ENCODE measurements at places on chromosomes 5 and 9. TPM values are rescaled to one million over a fixed set of nuclear protein-coding genes. Genes with fewer than 3 reads are reported as not detected.

- no peak for DNase-seq
Measured at GRCh38 chr5:61052882-61053281, 107.9 kb downstream of the NDUFAF2 start.

DNA sequence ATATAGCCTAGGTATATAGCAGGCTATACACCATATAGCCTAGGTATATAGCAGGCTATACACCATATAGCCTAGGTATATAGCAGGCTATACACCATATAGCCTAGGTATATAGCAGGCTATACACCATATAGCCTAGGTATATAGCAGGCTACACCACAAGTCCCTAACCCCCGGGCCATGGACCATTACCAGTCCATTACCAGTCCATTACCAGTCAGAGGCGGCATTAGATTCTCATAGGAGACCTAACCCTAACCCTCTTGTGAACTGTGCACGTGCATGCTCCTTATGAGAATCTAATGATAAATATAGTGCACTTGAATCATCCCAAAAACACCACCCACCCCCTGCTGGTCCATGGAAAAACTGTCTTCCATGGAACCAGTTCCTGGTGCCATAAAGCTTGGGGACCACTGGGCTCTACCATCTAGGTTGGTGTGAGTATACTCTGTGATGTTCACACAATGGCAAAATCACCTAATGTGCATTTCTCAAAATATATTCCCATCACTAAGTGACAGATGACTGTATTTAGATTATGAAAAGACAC lies 4.7 kb downstream of the PLIN2 start:
- DNase-seq = no peak

DNA sequence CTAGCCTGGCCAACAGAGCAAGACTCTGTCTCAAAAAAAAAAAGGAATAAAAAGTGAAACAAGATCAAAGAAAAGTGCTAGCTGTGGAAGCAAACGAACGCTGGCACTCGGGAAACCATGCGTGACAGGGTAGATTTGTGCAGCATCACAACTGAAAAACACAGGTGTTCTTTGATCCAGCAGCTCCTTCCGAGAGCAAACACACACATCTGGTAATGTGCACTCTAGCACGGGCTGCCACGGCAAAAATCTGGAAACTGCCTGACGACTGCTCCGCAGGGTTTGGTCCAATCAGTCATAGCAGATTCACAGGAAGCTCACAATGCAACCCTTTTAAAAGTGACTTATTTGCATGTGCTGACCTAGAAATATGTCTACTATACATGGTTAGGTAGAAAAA lies 80.0 kb downstream of the SYK start:
- DNase-seq = no peak

GRCh38 chr9:126860077-126860756 lies at the start of gene ZBTB34:
Gene ZBTB34, plus strand, starts transcription at chr9:126860639. Its CDS starts 18,761 bp downstream, at chr9:126879400.
- DNase-seq = peak; percentile 84

GRCh38 chr9:38362852-38363588 lies 29.5 kb upstream of the ALDH1B1 start:
- DNase-seq = no peak

DNA sequence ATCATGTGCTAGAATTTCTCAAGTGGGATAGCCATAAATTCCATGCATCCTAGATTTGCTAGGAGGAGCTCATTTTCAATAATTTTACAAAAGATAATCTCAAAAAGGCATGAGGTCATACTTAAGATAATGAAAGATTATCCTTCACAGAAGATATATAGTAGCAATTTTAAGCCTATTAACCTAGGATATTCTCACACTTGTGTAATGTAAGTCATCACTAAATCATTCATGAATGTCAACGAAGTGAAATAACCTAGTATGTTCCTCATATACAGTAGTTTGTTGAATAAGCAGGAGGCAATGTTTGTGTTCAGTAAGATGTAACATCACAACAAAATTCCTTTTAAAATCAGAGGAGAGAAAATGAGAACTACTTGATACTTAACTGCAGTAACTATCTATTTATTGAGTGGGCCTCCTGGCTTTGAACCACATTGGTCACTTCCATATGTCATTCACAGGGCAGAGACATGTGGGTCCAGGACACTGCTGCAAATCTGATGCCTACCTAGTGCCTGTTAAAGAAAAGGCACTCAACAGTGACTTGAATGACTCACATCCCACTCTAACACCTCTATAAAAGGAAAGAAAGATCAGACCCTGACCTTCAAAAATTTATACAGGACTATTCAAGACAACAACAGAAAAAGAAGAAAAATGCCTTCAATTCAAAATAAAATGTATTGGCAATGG lies 8.2 kb downstream of the LIFR start:
- no peak for DNase-seq

GRCh38 chr9:18555105-18555883 lies 81.3 kb downstream of the ADAMTSL1 start:
- DNase-seq = no peak

DNA sequence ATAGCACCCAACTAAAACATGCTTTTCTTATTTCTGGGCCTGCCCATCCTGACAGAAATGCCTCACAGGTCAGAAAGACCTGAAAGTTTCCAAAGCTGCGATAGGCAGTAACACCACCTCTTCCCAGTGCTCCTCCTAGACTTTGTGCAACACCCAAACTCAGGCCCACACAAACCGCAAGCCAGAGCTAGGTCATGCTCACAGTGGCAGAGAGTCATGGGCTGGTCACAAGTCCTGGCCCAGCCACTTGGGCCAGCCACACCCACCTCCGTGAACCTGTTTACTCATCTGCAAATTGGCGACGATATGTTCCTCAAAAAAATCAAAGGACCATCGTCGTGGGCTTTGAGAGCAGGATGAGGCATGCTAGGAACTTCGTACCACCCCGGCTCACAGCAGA lies 44.0 kb upstream of the SLC25A51 start:
- DNase-seq = no peak

- DNase-seq = no peak
Measured at GRCh38 chr9:116223926-116224325, 70.3 kb downstream of the PAPPA start.

DNA sequence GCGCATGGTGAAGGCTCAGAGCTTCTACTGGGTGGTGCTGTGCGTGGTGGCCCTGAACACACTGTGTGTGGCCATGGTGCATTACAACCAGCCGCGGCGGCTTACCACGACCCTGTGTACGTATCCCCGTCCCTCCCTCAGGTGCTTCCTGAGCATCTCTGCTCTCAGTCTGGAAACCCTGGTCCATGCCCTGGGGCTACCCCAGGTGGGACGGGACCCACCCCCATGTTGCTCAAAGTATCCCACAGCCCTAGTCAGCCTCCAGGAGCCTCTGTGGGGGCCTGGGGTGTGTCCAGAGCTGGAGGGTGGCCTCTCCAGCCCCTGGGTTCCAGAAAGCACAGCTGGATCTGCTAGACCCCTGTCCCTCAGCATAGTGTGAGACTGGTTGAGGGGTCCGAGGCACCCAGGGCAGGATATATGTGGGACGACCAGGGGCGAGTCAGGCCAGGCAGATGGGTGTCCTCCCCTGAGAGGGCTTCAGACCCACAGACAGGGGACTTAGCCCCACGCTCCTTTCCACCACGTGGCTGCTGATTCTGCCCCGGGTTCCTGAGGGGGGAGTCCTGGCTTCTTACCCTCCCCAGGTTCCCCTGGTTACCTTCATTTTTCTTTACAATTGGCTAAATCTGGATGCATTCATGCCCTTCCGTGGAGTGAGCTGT lies 94.0 kb downstream of the CACNA1B start:
- no peak for DNase-seq

DNA sequence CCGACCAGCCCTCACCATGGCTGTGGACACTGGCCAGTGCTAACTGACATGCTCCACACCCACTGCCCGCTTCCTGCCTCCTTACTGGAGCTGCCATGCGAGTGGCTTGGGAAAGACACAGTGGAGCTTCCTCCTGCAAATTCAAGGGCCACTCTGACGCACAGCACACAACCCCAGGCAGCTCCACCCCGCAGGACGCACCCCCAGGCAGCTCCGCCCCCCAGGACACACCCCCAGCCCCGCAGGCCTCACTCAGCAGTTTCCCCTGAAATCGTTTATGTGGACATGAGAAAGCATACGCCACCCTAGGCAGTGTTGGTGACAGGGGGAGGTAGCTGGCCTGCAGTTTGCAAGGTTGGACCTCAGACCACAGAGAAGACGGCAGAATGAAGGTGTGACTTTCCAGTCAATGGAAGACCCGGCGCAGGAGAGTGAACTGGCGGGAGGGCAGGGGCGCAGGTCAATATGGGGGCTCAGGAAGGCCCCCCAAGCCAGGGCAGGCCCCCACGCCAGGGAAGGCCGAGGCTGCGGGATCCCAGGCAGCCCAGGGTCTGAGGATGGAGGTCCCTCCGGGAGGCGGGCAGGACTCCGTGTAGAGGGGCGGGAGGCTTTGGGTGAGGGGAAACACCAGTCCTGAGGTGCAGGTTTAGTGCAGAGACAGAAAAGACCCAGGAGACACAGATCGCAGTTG lies 21.6 kb downstream of the LPCAT1 start:
- peak; percentile 86 for DNase-seq

- DNase-seq = no peak
Measured at GRCh38 chr5:60333005-60333571, 366.9 kb downstream of the DEPDC1B start.

- DNase-seq = no peak
Measured at GRCh38 chr5:102910240-102911226, 155.4 kb downstream of the PAM start.

DNA sequence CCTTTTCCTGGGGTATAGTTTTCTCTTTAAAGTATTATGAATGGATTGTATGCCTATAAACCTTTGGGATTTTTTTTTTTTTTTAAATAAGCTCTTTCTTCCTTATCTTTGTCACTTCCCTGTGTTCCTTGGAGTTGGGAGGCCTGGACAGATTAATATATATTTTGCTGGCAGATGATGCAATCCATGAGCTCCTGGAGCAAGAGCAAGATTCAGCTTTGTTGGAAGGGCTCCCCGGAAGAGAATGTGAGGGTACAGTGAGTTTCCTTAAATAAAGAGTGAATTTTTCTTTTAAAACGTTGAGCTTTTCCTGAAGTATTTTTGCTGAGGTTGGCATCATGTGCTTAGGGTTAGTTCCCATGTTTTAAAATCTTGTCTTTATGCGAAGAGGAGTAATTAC lies 98.7 kb upstream of the SLC28A3 start:
- no peak for DNase-seq

DNA sequence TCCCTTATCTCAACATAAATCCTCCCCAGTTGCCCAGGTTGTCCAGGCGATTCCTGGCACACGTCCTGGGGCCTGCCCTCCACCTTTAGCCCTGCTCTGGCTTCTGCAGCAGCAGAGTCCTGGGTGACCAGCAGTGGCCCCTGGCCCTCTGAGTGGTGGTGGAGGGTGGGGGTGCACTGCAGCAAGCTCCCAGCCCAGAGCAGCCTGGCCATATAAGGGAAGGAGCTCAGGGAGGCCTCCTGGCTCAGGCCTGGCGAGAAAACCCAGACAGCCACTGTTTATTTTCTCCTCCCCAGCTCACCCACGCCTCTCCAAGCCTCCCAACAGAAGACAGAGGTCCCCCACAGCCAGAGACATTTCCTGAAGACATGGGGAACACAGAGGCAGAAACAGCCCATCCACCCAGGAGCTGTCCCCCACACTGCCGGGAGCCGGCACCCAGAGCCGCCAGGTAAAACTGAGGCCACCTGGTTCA lies 44.7 kb upstream of the IL17B start:
- DNase-seq = no peak

- DNase-seq = no peak
Measured at GRCh38 chr5:174217527-174217926, 172.0 kb downstream of the NSG2 start.

GRCh38 chr5:110815916-110816605 lies 77.3 kb downstream of the SLC25A46 start:
- no peak for DNase-seq

DNA sequence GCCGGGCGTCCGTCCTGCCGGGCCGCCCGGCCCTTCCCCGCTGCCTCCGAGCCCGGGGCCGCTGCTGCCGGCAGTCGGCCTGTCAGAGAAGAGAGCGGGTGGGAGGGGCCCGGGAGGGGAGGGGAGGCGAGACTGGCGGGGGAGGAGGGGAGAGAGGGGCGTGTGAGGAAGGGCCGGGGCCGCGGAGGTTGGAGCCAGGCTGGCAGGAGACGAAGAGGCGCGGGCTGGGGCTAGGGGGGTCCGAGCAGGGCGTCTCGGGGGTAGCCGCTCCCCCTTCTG lies 570 bp downstream of the CREBRF start:
- DNase-seq = no peak

DNA sequence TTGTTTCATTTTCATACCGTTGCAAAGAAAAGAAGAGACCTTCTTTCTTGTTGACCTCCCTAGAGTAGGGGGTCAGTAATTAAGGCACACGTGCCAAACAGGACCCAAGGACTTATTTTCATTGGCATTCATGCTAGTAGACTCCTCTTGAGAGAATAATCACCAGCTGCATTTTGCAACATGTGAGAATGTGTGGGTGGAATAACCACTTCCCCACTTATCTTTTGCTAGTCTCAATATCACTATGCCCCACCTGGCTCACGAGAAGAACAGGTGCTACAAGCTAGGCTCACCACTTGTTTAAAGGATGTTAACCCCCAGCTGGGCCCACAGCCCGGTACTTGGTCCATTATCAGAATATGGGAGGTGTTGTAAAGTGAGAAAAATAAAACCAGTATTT lies 460.7 kb upstream of the MEF2C start:
- DNase-seq = no peak

DNA sequence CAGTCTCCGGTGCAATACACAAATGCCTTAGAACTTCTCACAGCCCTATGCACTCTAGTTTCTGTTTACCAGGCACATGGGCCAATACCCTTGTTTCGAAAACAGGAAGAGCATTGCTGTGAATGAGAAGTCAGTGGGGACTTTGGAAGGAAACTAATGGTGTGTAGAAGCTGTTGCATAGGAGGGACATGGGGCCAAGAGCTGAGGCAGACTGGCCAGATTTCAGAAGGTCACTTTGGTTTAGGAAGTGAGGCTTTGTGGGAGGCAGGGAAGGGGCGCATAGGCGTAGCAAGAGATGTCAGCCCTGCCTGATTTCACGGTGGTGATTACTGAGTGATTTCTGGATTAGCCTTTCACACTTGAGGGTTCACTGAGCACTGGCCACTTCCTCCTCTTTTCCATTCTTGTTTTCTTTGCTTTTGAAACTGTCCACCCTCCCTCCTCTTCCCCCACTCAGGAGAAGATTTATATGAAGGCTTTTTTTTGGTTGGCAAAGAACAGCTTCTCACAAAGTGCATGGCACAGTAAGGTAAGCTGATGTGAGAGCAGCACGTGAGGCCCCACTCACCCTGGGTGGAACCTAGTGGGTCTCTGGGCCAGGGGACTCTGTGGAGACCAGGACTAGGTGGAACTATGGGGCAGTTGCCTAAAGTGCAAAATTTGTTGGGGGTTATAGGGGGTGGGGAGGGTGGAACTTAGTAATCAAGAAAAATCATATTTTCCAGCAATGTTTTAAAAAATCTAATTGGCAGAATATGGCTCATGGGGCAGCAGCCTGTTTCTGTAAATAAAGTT lies 6.1 kb upstream of the TMEM252 start:
- no peak for DNase-seq

The EDIL3 gene
- total RNA-seq = 1.7 TPM

The FAM169A gene
- total RNA-seq = 3.0 TPM

The NELFB gene
- 37.9 TPM for total RNA-seq

The LHX6 gene
- total RNA-seq = 6.1 TPM

The MYMK gene
- total RNA-seq = not detected

The INSL6 gene
- not detected for total RNA-seq
